ENCODE measurements at places on chromosomes 7 and 10. TPM values are rescaled to one million over a fixed set of nuclear protein-coding genes. Genes with fewer than 3 reads are reported as not detected.

MRLN gene
- total RNA-seq, result not detected

UCMA gene
- not detected for total RNA-seq

DNA sequence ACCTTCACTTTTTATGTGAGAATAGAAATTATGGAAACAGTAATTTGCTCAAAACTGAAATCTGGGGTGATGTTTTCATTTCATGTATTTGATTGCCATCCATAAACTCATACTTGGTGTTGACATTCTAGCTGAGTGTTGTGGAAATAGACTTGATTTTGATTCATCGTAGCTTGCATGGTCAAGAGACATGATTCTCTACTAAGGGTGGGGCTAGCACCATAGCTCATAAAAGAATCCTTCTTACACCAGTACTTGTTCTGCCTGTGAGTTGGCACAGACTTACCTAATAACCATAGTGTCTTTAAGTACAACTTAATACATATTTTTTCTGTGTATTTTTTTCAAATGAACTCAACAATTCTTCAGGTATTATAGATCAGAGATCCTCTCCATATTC, 36.6 kb downstream of the RAB18 start:
- no peaks in the 10 kb centered on the region for H3K27me3 ChIP-seq
- H3K27ac ChIP-seq, result no peak overlapping the region
- DNase-seq, result no peak
- peaks cover 7% of the 10 kb centered on the region for H3K36me3 ChIP-seq
- no peak overlapping the region for H3K4me3 ChIP-seq

DNA sequence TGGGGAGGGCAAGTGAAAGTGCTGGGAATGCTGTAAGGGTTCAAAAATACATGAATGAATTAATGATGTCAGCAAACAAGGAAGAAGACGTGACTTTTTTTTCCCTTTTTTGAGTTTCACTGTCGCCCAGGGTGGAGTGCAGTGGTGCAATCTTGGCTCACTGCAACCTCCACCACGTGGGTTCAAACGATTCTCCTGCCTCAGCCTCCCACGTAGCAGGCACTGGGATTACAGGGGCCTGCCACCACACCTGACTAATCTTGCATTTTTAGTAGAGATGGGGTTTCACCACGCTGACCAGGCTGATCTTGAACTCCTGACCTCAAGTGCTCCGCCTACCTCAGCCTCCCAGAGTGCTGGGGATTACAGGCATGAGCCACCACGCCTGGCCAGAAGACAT, 30.0 kb downstream of the DENND10 start:
- DNase-seq, result no peak
- H3K4me1 ChIP-seq, result no peaks in the 10 kb centered on the region
- peaks cover 31% of the 10 kb centered on the region for H3K36me3 ChIP-seq
- H3K4me3 ChIP-seq, result no peak overlapping the region
- peaks cover 3% of the 10 kb centered on the region for H3K27me3 ChIP-seq

DNA sequence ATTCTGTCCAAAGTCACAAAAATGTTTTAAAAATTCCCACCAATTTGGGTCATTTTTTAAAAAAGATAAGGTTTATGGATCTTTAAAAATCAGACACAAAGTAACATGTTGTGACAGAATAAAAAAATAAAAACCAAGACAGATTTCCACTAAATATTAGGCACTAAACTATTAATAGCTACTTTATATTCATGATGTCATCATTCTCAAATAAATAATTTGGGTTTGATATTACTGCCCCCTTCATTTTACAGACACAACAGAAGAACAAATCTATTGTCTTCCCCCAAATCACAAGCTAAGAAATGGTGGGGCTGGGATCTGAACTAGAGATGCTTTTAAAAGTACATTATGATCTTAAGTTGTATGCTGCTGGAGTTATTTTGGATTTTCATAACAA, 119.4 kb downstream of the MICU1 start:
- no peaks in the 10 kb centered on the region for H3K4me1 ChIP-seq
- peaks cover 2% of the 10 kb centered on the region for H3K27me3 ChIP-seq
- H3K4me3 ChIP-seq, result no peak overlapping the region
- no peak overlapping the region for H3K27ac ChIP-seq
- peaks cover 14% of the 10 kb centered on the region for H3K36me3 ChIP-seq

GNAT3 gene
- not detected for total RNA-seq

MYL7 gene
- total RNA-seq, result 0.82 TPM

DNA sequence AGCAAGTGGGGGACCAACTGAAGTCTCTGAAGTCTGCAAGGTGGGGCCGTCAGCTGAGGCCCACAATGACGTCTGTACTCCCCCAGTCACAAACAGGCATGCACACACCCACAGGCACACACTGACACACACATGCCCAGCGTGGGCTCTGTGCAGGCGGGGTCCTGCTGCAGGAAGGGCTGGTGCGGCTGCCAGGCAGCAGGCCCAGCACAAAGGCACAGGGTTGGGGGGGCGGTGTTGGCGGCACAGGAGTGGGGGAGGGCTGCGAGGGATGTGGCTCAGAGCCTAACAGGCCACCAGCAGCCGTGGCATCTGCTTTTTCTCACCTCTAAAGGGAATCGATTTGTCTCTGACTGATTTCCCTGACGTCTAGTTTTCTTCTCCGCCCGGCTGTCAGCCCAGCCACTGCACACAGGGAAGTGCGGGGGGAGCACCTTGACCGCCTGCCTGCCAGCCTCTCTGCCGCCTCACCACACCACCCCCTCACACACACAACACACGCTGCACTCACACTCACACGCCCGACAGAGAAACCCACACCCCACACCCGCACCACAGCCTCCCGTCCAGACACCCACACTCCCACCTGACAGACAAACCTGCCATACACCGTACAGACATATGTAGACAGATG, 43.5 kb upstream of the ZMIZ1 start:
- peaks cover 6% of the 10 kb centered on the region for H3K27me3 ChIP-seq
- H3K36me3 ChIP-seq, result peaks cover 5% of the 10 kb centered on the region
- DNase-seq, result no peak
- peaks cover 3% of the 10 kb centered on the region for H3K4me1 ChIP-seq
- H3K4me3 ChIP-seq, result no peak overlapping the region

DNA sequence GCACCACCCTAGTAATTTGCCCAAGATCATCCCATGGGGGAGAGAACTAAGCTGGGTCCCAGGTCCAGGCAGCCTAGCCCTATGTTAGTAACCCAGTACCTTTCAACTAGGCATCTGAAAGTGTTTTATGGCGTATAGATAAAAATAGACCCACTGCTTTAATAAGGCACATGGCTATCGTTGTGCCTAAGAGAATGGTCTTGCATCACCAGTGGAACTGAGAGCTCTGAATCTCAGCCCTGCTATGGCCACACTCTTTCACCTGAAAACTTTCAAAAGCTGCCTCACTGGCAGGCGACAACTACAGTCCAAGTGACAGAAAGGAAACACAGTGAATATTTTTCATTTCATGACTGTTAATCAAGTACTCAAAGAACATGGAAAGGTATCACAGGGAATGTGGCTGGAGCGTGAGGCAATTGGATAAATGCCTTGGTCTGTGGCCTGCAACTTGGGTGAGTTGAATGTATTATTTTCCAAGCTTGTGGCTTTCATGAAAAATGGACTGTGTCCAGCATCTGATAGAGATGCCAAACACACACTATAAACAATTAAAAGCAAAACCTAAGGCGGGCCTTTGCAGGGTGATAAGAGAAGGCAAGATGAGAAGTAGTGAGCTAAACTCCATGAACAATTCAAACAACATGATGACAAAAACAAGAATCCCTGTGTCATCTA, 18.0 kb upstream of the SFMBT2 start:
- H3K36me3 ChIP-seq, result no peaks in the 10 kb centered on the region
- H3K27ac ChIP-seq, result no peak overlapping the region
- no peaks in the 10 kb centered on the region for H3K27me3 ChIP-seq
- no peak overlapping the region for H3K4me3 ChIP-seq
- DNase-seq, result no peak

DNA sequence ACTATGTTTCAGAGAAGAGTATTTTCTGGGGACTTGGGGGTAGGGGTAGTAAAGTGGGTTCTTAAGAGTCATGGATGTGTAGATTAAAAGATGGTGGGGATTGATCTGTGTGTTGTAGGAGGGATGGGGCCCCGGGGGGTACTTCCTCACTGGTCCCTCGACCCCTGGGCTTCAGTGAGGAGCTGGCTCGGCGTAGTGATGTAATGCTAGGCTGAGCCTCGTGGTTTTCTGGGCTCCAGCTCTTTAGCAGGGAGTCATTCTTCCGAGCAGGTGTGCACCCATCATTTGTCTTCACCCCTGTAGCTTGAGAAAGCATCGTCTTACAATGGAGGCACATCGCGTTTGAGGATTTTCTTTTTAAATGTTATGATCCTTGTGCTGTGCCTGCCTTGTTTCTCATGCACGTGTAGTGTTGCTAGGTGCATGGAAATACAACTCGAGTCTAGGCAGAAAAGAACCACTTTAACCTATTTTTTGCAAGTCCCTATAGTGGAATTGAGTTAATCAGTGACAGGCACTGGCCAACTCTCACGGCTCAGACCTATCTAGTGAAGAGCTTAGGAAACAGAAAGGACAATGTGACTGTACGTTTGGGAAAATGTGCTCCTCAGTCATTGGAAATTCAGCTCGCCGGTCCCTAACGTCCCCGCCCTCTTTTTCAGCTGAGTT, 106.1 kb upstream of the BTBD16 start:
- H3K27ac ChIP-seq, result peak overlapping the region; percentile 75
- peaks cover 14% of the 10 kb centered on the region for H3K36me3 ChIP-seq
- no peak for DNase-seq
- peaks cover 29% of the 10 kb centered on the region for H3K4me1 ChIP-seq

OR9A2 gene
- not detected for total RNA-seq

GRCh38 chr10:11225935-11226334, 208.3 kb downstream of the CELF2 start:
- no peak for DNase-seq
- no peaks in the 10 kb centered on the region for H3K36me3 ChIP-seq
- H3K4me3 ChIP-seq, result no peak overlapping the region
- no peak overlapping the region for H3K27ac ChIP-seq
- H3K27me3 ChIP-seq, result no peaks in the 10 kb centered on the region

C10orf120 gene
- not detected for total RNA-seq

All from endothelial cell (in vitro differentiated cells).